ENCODE measurements at places on chromosomes 6 and 20.

GRCh38 chr6:82248273-82248735, 760 bp upstream of the IBTK start:
- DNase-seq = peak; percentile 87

DNA sequence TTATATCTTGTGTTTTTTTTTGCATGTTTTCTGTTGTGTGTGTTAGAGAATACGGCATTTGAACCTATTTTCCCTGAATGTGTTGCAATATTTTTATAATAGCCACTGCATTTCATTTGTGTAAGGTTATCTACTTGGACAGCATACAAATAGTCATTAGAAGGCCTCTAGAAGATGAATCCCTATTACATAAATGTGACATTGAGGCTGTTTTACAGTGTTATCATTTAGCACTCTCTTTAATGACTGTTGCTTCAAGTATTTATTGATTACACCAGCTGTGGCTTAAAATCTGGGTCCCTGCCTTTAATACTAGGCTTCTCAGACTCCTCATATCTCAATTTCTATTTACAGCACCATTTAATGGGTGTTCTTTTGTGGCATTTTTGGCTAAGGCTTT, 465.8 kb downstream of the FRK start:
- DNase-seq = no peak

DNA sequence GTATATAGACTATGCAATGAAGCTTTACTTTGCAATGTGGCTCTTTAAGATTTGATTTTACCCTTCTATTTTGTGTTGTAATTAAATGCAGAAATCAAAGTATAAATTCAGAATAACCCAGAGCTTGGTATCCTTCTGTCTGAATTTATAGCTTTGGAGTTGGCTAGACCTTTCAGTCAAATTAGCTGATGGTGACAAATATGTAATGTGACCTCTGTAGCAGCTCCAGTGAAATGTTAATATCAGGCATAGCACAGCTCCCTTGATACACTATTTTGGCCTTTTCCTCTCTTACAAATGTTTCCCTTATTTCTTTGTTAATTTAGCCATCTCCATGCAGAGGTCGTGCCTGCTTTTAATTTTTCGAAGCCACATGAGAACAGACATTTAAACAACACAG, 11.1 kb downstream of the CBFA2T2 start:
- no peak for DNase-seq

- no peak for DNase-seq
Measured at GRCh38 chr6:162940426-162940825, 212.7 kb downstream of the PACRG start.

GRCh38 chr6:115969930-115970273, 90.8 kb downstream of the FRK start:
- no peak for DNase-seq

GRCh38 chr20:49712996-49713752, 504 bp downstream of the B4GALT5 start:
- DNase-seq = no peak

DNA sequence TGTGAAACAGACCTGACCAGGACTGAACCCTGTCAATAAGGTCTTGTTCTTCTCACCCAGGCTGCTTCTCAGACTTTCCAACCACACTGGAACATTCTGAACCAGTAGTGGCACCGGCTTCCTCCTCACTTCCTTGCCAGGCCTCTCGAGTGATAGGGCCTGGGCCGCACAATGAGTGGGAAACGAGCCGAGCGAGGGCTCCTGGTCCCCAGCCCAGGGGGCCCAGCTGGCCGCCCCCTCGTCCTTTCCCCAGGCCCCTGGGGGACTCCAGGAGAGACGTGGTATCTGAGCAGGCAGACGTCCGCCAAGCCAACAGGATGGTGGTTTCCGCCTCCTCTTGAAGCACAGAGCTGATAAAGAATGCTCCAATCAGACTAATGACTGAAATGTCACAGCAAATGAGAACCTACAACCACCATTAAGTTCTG, 117.9 kb downstream of the GMDS start:
- no peak for DNase-seq

DNA sequence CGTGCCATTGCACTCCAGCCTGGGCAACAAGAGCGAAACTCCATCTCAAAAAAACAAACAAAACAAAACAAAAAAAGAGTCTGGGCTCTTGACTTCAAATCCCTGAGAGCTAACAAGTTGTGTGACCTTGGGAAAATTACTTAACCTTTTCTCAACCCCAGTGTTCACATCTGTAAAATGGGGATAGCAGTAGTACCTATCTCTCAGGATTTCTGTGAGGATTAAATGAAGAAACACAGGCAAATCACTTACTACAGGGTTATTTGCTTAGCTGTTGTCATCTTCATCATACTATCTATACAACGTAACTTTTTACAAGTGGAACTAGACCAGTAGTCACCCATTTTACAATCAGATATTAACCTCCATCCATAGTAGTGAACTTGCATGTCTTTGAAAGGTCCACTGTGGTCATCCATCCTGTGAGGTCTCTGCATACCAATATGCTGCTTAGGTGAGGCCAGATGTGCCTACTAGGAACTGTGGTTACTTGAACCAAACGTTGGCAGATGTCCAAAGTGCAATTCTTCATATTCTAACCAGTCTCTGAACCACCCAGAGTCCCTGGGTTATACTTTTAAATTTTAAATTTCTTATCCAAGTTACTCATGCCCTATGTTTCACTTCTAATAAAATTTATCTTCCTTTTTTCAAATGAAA, 128.9 kb upstream of the BEND3 start:
- no peak for DNase-seq

GRCh38 chr6:162644153-162644552, 83.4 kb downstream of the PRKN start:
- DNase-seq = no peak

GRCh38 chr6:45427726-45428125, 50.0 kb upstream of the SUPT3H start:
- no peak for DNase-seq

DNA sequence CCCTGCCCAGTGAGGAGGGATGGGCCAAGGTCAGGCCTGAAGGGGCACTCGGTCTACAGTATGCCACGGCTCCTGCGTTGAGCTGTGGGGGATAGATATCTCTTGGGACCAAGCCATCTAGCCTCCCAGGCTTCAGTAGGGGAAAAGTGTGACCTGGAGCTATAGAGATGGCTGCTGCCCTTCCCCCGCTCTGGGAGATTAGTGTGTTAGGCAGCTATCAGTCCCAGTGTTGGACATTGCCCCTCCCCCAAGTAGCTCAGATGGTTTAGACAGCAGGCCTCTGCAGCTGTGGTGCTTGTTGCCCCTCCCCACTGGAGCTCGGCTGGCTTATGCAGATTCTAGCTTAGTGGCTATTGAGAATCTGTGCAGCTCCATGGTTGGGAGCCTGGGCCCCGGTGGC, 56.8 kb downstream of the KHDRBS2 start:
- no peak for DNase-seq

- peak; percentile 63 for DNase-seq
Measured at GRCh38 chr6:35318196-35319171, 20.9 kb downstream of the DEF6 start.

- no peak for DNase-seq
Measured at GRCh38 chr6:49839957-49840356, 26.4 kb downstream of the CRISP1 start.

GRCh38 chr6:47383360-47383759, 73.7 kb upstream of the TNFRSF21 start:
- DNase-seq = no peak

GRCh38 chr20:59525500-59526241, 78.7 kb upstream of the PHACTR3 start:
- peak; percentile 54 for DNase-seq

GRCh38 chr20:24942679-24943078, 6.4 kb upstream of the CST7 start:
- no peak for DNase-seq

- DNase-seq = no peak
Measured at GRCh38 chr6:140660295-140660694, 1285.8 kb upstream of the CITED2 start.

- DNase-seq = no peak
Measured at GRCh38 chr20:9507544-9508239, 6.7 kb upstream of the LAMP5 start.

- no peak for DNase-seq
Measured at GRCh38 chr20:19320005-19320404, 107.6 kb downstream of the SLC24A3 start.

DNA sequence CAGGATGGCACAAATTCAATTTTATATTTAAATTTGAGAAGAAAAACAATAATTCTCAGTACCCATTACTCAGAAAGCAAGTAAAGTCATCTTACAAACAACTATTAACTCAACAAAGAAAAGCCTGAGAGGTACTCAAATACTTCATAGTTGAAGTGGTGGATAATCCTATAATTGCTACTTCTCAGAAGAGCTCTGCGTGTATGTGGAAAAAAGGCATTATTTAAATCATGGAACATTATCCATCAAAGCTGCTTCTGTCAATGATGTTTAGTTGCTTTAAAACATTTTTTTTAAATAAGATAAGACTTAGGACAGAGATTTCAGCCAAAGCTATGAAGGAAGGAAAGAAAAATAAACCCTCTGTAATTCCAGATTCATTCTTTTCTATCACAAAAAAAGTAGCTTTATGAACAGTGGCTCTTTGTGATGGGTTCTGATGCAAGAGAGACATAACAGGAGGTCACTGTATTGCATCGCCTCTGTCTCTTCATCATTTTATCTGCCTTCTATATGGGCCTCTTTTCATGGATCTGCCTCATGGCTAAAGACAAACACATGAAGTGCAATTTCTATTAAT, 367.9 kb upstream of the SLC35B3 start:
- no peak for DNase-seq

- DNase-seq = no peak
Measured at GRCh38 chr6:12001004-12001705, 11.0 kb upstream of the HIVEP1 start.

DNA sequence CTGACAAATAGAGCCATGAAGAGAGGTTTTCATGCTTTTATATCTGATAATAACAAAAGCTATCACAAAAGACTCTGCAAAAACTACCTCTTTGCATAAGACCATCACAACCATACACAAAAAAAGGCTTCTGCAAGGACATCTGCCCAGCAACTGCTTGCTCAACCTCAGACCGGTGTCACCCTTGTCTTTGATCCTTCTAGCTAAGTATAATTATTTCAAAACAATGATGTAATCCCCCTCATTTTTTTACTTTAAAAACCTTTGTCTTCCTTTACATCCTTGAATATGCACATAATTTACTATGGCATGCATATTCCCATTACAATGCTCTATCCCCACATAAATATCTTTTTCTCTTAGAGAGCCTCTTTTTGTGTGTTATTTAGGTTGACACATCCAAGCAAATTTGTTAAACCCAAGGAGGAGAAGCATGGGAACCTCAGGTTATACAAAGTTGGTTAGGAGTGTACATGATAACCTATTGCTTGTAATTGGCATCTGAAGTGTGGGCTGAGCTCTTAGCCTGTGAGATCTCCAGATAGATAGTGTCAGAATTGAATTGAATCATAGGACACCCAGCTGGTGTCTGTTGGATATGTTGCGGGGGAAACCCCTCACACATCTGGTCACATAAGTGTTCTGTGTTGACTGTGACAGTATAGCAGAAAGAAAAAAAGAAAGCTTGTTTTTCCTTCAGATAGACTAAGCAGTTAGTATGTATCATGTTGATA, 20.7 kb upstream of the CGA start:
- no peak for DNase-seq

- no peak for DNase-seq
Measured at GRCh38 chr20:19456595-19457395, 244.4 kb downstream of the SLC24A3 start.

DNA sequence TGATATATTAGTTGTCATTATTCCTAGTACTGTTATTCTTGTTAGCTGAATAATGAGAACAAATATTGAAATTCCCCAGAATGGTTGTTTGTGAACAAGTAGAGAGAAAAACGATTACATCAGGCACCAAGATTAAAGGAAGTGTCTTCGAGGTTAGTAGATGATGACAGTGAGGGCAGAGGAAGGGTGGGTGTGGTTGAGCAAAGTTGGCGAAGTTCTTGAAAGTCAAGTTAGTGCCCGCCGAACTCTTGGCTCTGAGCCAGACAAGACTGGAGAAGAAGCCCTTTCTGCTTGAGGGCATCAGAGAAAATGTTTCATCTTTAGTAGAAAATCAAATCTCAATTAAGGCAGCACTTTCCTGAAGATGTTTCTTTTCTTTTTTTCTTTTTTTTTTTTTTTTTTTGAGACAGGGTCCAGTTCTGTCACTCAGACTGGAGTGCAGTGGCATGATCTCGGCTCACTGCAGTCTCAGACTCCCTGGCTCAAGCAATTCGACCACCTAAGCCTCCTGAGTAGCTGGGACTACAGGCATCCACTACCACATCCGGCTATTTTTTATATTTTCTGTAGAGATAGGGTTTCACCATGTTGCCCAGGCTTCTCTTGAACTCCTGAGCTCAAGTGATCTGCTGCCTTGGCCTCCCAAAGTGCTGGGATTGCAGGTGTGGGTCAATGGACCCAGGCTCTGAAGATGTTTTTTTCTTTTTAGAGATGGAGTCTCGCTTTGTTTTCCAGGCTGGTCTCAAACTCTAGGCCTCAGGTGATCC, 77.1 kb downstream of the SGK1 start:
- DNase-seq = no peak

GRCh38 chr6:77857421-77857820, 204.6 kb downstream of the MEI4 start:
- DNase-seq = no peak

- DNase-seq = no peak
Measured at GRCh38 chr20:63774306-63774705, 34.7 kb downstream of the SLC2A4RG start.

DNA sequence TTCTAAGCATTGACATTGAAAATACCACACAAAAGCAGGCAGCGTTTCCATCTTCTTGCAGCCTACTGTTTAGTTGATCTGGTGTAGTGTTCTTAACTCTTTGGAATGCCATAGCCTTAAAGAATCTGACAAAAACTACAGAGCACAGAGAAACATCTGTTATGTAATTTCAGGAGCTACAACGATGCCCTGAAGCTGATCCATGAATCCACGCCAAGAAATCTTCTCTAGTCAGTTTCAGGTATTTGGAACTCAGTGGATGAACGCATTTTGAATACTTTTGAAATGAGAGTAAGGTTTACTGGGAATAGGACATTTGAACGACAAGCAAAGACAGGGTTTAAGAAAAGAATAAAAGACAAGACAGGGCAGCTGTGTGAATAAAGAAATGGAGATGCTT, 17.8 kb downstream of the ALDH8A1 start:
- no peak for DNase-seq
